LNCaP clone FGC (cell line): ENCODE measurements at places on chromosomes 2 and 18.
A peak's percentile ranks its signal among the peaks of the same experiment; 100 is the strongest.

- no peak for DNase-seq
Measured at GRCh38 chr2:43041173-43041591, 185.2 kb downstream of the ZFP36L2 start.

GRCh38 chr2:149606251-149606811 is 18.8 kb upstream of the MMADHC start:
- no peak for DNase-seq

GRCh38 chr2:120819720-120820210 is 84.1 kb downstream of the GLI2 start:
- DNase-seq = no peak

DNA sequence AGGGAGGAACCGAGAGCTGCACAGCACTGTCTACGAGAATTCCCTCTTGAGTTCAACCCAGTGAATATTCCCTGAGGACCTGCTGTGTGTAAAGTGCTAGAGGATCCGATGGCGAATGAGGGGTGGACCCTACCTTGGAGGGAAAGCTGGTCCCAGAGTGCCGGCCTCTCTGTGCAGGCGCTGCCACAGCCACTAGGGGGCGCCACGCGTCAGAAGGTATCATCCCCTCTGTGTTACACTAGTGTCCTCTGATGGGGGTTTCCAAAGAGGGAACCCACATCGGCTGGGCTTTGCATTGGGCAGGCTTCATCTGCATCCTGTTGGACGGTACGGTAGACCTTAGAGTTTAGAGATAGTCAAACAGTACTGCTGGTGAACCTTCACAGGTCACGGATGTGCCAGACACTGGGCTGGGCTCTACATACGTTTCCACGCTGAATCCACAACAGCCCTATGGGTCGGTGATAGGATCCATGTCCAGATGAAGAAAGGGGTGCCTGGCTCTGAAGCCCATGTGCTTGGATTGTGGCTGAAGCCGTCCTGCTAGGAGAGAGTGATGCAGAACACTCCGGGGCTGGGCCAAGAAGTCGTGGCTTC is 39.0 kb downstream of the COA5 start:
- no peak for DNase-seq

DNA sequence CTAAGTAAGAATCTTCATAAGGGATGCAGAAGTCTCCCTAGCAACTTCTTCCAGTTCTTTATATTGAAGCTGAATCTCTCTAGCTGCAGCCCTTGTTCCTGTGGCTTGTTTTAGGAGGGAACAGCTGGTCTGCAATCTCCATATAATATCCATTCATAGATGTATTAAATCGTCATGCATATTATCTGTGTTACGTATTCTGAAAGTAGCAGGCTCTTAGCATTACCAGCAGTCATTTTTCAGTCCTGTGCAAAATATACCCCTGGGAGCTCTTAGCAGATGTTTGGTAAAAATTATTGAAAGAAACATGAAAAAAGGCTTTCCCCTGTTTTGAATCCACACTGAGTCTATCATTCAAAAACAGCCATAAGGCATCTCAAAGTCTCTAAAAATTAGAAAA is 385.3 kb downstream of the IRS1 start:
- no peak for DNase-seq

- DNase-seq = no peak
Measured at GRCh38 chr2:199777315-199777714, 73.7 kb downstream of the FTCDNL1 start.

- DNase-seq = no peak
Measured at GRCh38 chr2:111652038-111652437, 232.0 kb downstream of the ANAPC1 start.

GRCh38 chr2:164840458-164840929 is 1.1 kb downstream of the COBLL1 start:
- peak; percentile 95 for DNase-seq

GRCh38 chr18:60508108-60508507 is 135.5 kb upstream of the MC4R start:
- DNase-seq = no peak

- no peak for DNase-seq
Measured at GRCh38 chr18:74869904-74870863, 272.5 kb downstream of the ZNF407 start.

- DNase-seq = no peak
Measured at GRCh38 chr2:46119453-46119852, 177.8 kb upstream of the EPAS1 start.

- DNase-seq = peak; percentile 87
Measured at GRCh38 chr18:58669731-58670378, 1.4 kb upstream of the MALT1 start.

- no peak for DNase-seq
Measured at GRCh38 chr18:25805939-25806338, 284.5 kb downstream of the SS18 start.

GRCh38 chr2:192381082-192381481 is 186.3 kb upstream of the TMEFF2 start:
- DNase-seq = no peak

DNA sequence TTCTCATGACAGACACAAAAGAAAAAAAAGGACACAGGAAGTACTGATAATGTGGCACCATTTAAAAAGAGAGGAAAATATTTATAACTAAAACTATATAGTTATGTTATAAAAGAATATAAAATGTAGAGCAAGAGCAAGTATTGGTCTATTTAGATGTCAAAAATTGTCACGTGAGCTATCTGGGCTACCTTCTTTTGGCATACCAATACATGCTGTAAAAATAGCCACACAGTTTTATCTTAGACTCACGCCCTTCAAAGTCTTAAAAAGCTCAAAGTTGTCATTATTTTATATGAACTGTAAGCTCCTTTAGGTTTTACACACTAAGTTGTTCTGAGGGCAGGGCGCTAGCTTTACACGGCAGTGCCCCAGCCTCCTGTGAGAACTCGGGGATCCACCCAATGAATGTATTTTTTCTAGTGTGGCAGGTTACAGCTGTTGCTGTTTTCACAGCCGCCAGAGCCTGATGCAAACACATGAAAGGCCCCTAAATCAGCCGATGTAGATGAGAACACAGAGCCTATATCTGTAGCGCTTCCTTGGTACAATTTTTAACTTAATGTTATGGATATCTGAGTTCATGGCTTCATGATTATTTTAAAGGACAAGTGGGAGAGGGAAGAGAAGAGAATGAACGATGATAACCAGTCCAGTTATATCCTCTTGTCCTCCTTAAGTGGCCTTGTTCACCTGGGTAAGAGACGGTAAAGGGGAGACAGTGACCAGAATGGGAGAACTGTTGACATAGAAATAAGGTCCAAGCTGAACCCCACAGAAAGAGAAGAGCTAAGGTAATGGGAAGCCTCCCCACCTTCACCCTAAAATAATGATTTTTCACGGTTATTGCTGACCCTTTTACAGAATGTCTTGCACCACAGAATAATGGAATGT is 130.8 kb downstream of the CACNB4 start:
- no peak for DNase-seq

DNA sequence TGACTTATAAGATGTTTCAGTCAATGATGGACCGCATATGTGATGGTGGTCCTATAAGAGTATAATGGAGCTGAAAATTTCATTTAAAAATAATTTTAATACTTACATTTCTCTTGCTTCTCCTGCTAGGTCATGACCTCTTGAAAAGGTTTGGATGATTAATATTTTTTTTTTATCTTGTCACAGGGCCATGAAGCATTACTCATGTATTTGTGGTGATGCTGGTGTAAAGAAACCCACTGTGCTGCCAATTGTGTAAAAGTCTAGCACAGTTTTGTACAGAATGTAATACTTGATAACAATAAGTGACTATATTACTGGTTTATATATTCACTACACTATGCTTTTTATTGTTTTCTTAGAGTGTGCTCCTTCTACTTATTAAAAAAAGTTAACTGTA is 124.2 kb upstream of the CELF4 start:
- DNase-seq = no peak

- no peak for DNase-seq
Measured at GRCh38 chr2:96656540-96656939, 14.0 kb downstream of the FER1L5 start.

- peak; percentile 7 for DNase-seq
Measured at GRCh38 chr18:11946756-11947155, 34.6 kb upstream of the IMPA2 start.

DNA sequence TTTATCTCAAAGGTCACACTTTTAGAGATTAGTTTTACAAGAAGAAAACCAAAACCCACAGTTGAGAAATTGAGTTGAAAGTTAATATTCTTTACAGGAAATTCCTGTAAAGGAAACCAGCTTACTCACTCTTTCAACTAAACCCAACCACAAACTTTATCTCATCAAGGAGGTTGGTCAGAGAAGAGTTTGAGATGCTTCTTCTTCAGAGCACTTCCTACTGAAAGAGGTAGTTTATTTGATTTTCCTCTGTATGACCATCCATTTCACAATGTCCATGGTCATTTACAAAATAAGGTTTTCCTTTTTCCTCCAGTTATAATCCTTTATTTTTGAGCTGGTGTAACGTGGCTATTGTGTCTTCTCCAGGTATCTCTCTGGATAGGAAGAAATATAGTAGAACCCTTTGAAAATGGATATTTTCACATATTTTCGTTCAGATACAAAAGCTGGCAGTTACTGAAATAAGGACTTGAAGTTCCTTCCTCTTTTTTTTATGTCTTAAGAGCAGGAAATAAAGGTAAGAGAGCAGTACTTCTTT is 4.5 kb upstream of the IL18RAP start:
- DNase-seq = no peak

- no peak for DNase-seq
Measured at GRCh38 chr2:156343940-156344301, 11.4 kb upstream of the NR4A2 start.

DNA sequence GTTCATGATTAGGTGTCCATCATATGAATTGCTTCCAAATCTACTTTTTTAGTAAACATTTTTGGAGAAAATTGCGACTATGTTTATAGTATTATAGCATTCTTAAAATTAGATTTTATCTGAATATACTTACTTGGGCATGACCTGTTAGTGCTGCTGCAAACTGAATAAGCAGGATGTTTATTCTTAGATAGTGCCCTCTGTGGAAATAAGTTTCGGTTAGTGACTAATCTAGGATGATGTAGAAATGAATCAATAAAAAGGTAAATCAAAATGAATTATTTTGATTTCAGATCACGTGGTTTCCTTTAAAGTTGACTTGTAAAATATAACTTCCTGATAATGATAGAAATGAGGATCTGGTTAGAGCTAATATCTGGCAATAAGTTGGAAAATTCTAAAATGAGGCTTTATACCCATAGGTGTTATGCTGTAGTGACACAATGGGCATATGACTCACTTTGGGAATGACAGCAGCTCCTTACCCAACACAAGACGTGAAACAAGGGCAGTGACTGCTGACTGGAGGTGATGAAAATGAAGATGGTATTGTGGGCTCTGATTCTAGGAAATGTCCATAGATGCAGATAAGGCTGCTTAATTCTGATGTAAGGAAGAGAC is 165.8 kb upstream of the TCF4 start:
- no peak for DNase-seq

GRCh38 chr2:104599787-104600510 is 254.0 kb upstream of the POU3F3 start:
- peak; percentile 18 for DNase-seq

- no peak for DNase-seq
Measured at GRCh38 chr2:102399499-102400141, 23.3 kb upstream of the IL18RAP start.

- no peak for DNase-seq
Measured at GRCh38 chr2:105235388-105236059, 6.0 kb upstream of the GPR45 start.

GRCh38 chr2:240568678-240569522 is 616 bp downstream of the RNPEPL1 start:
- DNase-seq = no peak

- DNase-seq = no peak
Measured at GRCh38 chr2:134273256-134273983, 19.5 kb downstream of the MGAT5 start.

GRCh38 chr18:8097399-8097798 is 511.8 kb upstream of the RAB12 start:
- DNase-seq = no peak

- DNase-seq = no peak
Measured at GRCh38 chr2:224208443-224208842, 169.4 kb upstream of the SERPINE2 start.

DNA sequence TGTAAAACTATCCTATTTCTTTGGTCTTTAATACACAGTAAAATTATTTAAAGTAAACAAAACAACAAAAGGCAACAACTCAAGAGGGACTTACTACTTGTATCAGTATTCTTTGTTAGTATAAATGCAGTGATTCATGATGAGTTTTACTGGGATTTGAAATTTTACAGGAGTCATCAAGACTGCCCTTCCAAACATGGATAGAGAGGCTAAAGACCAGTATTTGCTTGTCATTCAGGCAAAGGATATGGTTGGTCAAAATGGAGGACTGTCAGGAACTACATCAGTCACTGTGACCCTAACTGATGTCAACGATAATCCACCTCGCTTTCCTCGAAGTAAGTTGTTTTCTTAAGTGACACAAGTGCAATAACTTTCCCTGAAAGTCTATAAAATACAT is 71.1 kb downstream of the CDH7 start:
- DNase-seq = no peak

DNA sequence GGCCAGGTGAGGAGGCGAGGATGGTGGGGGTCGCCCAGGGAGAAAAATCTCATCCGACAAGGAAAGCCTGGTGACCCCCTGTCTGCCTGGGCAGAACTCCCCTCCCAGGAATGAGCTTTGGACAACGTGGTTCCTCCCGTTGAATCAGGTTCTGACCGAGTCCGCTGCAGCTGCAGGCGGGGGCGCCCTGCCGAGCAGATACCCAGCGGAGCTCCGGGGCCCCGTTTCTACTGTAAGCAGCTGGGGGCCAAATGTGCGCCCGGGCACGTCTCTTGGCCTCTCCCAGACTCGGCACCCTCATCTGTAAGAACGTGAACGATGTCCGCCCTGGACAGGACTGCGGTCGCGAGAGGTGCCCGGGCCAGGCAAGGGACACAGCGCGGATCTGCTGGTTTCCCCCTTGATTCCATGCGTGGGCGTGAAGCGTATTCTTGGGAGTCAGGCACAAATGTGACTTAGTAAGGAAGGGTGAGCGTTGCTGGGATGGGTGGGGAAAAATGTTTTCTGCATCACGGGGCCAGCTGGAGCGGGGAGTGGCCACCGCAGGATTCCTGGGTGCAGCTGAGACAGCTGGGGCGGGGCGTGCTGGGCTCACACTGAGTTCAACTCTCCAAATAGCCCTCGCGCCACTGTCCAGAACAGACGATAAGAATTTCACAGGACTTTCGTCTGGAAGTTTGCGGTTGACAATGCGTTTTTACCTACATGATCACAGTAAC is 20.2 kb upstream of the TUBB6 start:
- DNase-seq = no peak
